Uterus (tissue), 4 donors: ENCODE measurements at places on chromosomes 6 and 20. TPM values are rescaled to one million over a fixed set of nuclear protein-coding genes. Genes with fewer than 3 reads are reported as not detected.

Gene PRIM2
- 30.7 TPM for total RNA-seq

Gene ITPA
- 25.0 TPM for total RNA-seq

Gene HLA-DRB1
- 136 TPM for total RNA-seq

Gene GLP1R
- not detected for total RNA-seq

Gene RSPH9
- total RNA-seq, result not detected

Gene SLC35F1
- total RNA-seq, result 1.0 TPM

DNA sequence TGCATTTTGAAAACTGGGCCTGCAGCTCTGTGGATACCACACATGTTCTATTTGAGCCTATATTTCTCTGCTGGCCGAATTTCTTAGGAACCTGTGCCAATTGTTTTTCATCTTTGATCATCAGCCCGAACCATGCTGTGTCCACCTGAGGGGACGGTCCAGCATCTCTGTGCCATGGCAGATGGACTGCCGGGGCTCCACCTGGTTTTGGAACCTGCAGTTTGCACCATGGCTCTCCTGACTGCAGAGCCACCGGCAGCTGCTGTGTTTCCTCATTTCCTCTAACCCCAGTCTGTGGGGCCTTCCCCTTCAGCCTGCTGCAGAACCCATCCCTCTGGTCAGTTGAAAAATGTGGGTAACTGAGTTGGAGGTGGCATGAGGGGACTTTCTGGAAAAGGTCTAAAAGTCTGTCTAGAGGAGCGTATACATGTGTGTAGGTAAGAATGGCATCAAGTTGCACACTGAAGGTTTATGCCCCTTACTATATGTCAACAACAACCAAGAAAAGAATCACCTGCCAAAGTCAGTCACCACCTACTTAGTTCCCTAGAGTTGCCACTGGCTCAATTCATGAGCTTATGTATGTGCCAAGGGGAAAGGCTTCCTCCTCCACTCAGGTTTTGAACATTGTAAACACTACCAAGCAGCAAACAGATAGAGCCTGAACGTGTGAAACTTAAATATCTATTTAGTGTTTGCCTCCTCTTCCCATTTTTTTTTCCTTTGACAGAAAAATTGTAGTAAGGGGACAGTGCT is 548.2 kb downstream of the PRKN start:
- H3K4me1 ChIP-seq, result no peaks in the 10 kb centered on the region
- no peak overlapping the region for H3K27ac ChIP-seq
- no peak overlapping the region for H3K4me3 ChIP-seq
- DNase-seq, result no peak

DNA sequence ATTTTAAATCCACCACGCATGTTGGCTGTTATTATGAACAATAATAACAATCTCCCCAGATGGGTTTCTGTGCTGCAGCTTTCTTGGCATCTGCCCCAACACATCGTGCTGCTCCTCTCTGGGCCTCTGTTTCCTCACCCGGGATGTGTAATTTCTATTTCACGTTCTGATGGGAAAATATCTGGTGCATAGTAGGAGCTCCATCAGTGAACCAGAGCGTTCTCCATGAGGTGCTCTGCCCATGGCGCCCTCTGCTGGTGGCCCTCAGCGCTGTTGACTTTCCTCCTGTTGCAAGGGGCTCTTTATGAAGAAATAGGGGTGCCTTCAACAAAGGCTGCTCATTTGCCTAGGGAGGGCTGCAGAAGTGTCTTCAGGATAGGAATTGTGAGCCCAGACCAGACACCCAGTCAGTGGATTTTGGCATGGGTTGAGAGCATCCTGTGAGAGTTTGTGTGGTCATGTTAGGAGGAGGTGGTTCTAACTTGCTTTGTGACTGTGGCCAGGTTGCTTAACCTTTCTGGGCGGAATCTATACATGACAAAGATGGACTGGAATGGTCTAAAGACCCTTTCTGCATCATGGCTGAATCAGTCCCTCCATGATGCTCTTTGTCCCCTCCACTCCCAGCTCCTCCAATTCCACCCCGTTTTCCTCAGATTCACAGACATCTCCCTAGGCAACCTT is 8.1 kb downstream of the SCRT2 start:
- H3K36me3 ChIP-seq, result no peaks in the 10 kb centered on the region
- DNase-seq, result no peak
- H3K4me3 ChIP-seq, result no peak overlapping the region
- no peaks in the 10 kb centered on the region for H3K27me3 ChIP-seq
- H3K27ac ChIP-seq, result no peak overlapping the region

DNA sequence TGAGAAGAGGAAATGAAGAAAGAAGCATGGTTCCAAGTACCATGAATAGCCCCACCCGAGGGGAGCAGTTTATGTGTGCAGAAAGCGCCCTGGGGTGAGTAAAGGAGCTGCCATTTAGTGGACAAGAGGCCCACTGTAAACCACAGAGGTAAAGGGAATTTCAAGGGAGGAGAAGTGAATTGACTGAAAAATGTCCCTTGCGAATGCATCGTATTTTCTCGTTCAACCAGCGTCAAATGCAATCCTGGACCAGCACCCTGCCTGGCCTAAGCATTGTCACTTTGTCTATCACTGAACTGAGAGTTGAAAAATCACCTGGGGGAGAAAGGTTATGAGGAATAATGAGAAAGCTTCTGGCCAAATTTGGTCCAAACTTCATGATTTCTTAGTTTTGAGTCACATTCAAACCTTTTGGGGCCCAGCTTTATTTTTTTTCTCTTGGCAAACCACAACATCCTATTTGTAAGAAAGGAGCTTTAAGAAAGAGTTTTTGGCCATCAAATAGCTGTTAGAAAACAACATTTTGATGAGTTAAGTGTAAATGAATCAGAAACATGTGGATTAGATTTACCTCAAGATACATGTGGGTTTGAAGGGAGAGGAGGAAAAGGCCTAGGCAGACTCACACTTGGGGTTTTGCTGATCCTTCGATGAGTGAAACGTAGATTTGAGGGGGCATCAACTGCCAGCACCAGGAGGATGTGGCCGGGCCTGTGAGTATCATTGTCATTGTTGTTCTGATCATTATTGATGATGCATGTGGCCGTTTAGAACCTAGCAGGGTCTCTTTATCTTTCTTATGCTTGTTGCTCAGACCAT is 214.0 kb downstream of the CLIC5 start:
- no peak overlapping the region for H3K27ac ChIP-seq
- H3K27me3 ChIP-seq, result no peaks in the 10 kb centered on the region
- DNase-seq, result no peak
- no peak overlapping the region for H3K4me3 ChIP-seq
- no peaks in the 10 kb centered on the region for H3K36me3 ChIP-seq

DNA sequence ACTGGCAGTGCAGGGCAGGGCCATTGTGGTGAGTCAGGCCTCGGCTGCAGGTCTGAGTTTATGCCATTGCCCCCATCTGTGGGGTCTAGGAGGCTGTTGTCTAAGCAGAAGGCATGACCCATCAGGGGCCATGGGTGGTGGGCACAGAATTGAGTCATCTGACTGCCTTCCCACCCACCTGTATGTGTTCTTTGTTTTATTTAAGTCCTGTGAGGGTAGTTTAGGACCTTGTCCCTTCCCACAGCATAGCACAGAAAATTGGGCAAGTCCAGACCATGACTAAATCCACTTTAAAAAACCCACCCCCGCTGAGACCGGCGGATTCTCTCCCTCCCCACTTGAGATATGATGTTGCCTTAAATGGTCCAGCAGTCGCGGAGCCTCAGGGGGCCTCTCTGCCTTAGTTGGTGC is 40.3 kb downstream of the ERMARD start:
- no peaks in the 10 kb centered on the region for H3K27me3 ChIP-seq
- no peak for DNase-seq
- no peak overlapping the region for H3K27ac ChIP-seq
- no peak overlapping the region for H3K4me3 ChIP-seq
- peaks cover 4% of the 10 kb centered on the region for H3K4me1 ChIP-seq

GRCh38 chr6:104640761-104641160 is 219.0 kb downstream of the HACE1 start:
- no peaks in the 10 kb centered on the region for H3K4me1 ChIP-seq
- no peaks in the 10 kb centered on the region for H3K36me3 ChIP-seq
- H3K27me3 ChIP-seq, result no peaks in the 10 kb centered on the region
- no peak overlapping the region for H3K27ac ChIP-seq
- DNase-seq, result no peak
- no peak overlapping the region for H3K4me3 ChIP-seq

DNA sequence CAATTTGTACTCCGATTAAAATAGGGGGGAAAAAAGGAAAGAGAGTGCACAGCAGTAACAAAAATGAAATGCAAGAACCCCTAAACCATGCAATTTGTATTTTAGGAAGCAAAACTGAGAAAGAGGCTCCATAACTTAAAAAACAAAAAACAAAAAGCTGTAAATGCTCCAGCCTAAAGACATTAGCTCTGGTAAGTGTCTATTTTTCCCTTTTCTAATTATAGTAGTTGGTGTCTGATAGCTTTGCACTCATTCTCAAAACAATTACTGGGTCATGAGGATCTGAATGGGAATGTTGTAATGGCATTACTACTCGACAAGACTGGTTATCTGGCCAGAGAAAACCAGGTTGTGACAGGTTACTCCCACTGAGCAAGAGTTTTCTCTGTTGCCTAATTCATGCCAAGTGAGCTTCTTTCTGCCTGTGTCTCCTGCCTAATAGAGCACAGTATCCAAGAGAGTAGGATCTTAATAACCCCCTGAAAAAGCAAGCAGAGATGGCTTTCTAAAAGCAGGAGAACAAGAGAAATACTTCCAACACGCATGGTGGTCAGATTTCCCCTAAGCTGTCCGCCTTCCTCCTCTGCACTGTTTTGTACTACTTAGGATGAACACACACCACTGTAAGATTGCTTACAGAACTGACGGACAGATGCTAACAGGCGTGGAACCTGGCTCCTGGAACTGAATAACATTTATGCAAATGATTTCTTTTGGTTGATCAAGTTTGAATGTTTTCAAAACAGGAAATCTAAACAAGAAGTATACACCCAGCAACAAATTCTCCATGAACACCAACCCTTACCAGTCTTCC is 86.4 kb downstream of the FKBP5 start:
- H3K36me3 ChIP-seq, result no peaks in the 10 kb centered on the region
- peaks cover 12% of the 10 kb centered on the region for H3K4me1 ChIP-seq
- no peaks in the 10 kb centered on the region for H3K27me3 ChIP-seq
- H3K4me3 ChIP-seq, result no peak overlapping the region
- H3K27ac ChIP-seq, result peak overlapping the region; percentile 97

DNA sequence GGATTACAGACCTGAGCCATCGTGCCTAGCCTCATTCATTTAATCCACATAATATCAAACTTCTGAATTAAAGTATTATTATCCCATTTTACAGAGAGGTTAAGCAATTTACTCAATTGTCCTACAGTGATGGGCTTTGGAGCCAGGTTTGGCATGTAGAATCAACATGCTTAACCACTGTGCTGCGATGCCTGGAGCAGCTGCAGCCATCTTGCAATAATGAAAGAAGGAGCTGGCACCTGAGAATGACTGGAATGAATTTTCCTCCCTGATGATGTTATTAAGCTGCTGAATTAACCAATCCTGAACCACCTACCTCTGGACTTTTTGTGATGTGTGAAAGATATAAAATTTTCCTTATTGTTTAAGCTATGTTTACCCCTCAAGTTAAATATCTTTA is 13.1 kb upstream of the CCND3 start:
- no peak overlapping the region for H3K4me3 ChIP-seq
- H3K27ac ChIP-seq, result no peak overlapping the region
- no peaks in the 10 kb centered on the region for H3K36me3 ChIP-seq
- no peaks in the 10 kb centered on the region for H3K4me1 ChIP-seq

DNA sequence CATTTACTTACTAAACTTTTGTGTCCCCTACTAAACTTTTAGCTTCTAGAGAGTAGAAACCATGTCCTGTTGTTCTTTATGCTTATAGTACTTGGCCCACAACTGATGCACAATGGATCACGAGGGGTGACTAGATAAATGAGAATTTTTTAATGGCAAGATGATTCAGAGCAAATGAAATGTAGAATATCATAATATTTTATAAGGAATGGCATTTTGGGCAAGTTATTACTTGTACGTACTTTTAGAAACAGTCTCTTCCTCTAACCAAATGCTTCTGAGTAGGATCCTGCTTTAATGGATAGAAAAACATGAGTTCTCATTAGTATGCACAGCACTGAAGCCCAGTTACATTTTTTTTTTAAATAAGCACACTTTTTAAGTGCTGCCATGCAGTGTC is 336.3 kb downstream of the NRN1 start:
- no peak overlapping the region for H3K4me3 ChIP-seq
- DNase-seq, result no peak
- H3K4me1 ChIP-seq, result no peaks in the 10 kb centered on the region
- no peaks in the 10 kb centered on the region for H3K27me3 ChIP-seq
- H3K36me3 ChIP-seq, result no peaks in the 10 kb centered on the region
- H3K27ac ChIP-seq, result no peak overlapping the region

GRCh38 chr6:84204011-84204410 is 23.4 kb downstream of the CEP162 start:
- DNase-seq, result no peak
- H3K27me3 ChIP-seq, result no peaks in the 10 kb centered on the region
- no peak overlapping the region for H3K4me3 ChIP-seq
- no peak overlapping the region for H3K27ac ChIP-seq
- H3K4me1 ChIP-seq, result no peaks in the 10 kb centered on the region

DNA sequence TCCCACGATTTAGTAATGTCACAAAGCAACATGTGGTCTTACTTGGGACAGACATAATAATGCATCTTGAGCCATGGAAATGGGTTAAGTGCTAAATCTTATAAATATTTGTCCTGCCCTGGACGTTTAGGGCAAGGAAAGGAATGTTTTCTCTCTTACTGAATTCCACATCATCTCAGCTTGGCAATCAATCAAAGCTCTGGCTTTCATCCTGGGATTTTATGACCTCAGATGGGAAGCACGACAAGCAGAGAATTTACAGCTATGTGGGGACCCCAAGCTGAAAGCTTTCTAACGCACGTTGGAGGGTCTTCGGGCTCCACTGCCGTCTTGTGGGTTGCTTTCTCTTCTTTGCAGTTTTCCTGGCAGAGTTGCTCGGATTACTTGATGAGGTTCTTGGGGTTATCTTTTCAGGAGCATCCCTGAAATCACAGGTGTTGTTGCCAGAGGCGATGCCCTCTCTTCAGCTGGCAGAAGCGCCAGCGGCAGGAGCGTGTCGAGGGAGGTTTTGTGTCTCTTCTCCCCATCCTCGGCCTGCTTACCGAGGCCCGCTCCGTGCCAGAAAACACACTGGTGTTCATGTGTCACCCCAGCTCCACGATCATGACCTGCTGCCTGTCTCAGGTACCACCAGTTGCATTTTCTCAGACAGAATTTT is 73.4 kb upstream of the FRMD1 start:
- H3K36me3 ChIP-seq, result no peaks in the 10 kb centered on the region
- H3K4me3 ChIP-seq, result no peak overlapping the region
- H3K27me3 ChIP-seq, result no peaks in the 10 kb centered on the region
- DNase-seq, result no peak
- H3K4me1 ChIP-seq, result no peaks in the 10 kb centered on the region

- DNase-seq, result peak; percentile 92
- peak overlapping the region; percentile 85 for H3K27ac ChIP-seq
- no peaks in the 10 kb centered on the region for H3K27me3 ChIP-seq
- H3K4me3 ChIP-seq, result peak overlapping the region; percentile 69
Observed at GRCh38 chr6:43074847-43075669, 1.1 kb upstream of the PTK7 start.

DNA sequence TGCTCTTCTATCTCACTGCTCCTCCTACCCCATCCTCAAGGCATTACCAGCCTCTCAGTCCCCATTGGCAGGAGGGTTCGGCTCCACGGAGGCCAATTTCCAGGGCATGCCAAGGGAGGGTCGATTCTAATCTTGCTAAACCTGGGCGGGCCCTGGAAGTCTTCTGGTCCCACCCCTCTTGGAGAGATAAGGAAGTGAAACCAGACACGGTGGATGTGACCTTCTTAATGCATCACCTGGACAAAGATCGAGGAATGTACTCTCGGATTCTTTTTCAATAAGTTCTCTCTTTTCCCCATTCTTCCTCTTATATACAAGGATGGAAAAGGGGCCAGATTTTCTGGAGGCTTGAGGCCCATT is 112.2 kb upstream of the ARMC2 start:
- H3K4me1 ChIP-seq, result no peaks in the 10 kb centered on the region
- H3K36me3 ChIP-seq, result no peaks in the 10 kb centered on the region
- DNase-seq, result no peak
- H3K4me3 ChIP-seq, result no peak overlapping the region
